ENCODE measurements at places on chromosomes 5 and 9.

GRCh38 chr5:134523543-134524271 is 1.8 kb upstream of the JADE2 start:
- DNase-seq: no peak

DNA sequence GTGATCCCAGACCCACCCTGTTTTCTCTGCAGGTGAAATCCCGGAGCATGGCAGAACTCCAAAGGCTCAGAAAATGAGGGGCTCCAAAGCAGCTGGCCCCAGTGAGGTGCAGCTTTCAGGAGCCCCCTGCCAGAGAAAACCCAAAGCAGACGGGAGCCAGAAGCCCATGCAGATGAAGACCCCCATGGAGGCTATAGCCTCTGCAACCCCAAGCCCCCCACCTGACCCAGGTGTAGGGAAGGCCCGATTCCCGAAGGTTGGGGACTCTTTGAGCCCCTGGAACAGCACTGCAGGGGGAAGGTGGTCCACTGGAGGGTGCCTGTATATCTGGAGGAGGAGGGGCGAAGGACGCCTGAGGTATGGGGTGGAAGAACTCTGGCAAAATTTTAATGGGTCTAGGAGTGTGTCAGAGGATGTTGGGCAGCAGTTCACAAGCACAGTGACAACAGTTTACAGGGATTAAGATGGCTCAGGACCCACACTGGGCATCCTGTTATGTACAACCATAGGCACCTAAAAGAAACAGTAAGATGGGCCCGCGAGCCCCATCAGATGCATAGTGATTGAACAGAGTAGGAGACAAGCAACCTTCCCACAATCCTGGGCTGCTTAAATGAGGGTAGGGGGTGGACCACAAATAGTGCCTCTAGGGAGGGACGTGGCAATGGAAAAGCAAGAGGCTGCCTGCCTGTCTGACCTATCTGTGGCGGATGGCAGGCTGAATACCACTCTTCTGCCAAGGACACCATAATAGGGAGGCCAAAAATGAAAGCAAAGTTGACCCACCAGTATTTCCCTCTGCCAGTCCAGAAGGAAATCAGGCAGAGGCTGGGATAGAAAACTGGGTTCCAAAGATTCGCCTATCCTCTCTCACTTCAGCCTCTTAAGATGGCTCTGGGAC is 16.4 kb upstream of the ANXA6 start:
- DNase-seq: no peak

DNA sequence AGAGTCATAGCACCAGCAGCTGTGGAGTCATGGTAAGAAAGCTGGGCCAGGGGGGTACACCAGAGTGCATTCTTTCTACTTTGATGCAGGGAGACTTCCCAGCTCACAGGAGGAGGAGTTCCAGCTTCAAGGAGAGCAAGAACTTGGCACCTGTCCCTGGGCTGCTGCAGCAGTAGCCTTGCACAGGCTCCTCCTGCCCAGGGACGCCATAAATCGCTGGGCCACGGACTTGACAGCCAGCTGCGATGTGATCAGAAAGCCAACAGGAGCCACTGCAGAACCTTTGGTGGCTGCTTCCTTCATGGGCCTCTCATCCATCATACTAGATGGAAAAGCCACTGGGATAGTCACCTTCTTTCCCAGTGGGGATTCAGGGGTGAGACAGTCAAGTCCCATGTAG is 234.7 kb downstream of the NMUR2 start:
- no peak for DNase-seq

DNA sequence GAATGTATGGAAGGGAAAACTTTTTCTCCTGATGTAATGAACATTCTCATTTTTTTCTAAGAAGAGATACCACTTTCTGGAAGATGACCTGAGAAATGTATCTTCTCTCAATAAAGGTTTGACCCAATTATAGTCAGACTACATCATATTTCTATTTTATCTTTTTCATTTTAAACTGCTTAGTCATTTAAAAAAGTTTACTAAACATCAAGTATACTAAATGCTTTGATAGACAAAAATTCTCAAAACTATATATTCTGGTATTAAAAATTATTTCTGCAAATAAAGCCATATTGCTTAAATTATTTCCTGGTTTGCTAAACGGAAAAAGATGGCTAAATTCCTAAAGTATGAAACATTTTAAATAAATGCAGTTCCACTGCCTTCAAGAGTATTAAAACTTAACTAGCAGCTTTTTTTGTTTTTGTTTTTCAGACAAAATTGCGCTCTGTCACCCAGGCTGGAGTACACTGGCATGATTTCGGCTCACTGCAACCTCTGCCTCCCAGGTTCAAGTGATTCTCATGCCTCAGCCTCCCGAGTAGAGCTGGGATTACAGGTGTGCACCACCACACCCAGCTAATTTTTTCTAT is 37.1 kb downstream of the FBXW11 start:
- no peak for DNase-seq

DNA sequence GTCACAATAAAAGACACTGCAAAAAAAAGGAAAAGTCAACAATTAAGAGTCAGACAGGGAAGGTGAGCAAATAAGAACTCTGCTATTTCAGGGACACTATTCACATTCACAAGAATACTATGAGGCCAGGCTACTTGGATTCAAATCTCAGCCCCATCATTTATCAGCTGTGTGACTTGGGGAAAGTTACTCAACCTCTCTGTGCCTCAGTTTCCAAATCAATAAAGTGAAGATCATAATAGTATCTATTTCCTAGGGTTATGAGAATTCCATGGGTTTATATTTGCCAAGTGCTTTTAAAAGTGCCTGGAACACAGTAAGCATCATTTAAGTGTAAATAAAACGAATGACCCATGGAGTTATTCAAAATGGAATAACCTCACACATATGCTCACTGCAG is 56.4 kb downstream of the ALDH7A1 start:
- DNase-seq: no peak

DNA sequence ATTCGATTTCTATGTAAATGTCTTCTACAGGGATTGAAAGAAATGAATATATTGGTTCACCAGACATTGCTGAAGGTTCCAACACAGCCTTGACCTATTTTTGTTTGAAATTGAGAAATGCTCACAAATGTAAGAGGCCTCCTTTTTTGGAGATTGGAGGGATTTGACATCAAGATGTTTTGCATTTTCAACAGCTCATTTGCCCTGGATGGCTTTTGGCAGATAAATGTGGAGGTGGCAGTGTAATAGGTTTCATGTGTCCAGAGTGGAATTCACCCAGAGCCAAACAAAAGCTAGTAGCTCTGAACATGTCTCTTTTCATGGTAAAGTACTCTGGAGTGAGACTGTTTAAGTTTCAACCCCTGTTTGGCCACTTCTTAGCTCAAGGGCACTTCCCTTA is 77.3 kb downstream of the PALM2AKAP2 start:
- no peak for DNase-seq

GRCh38 chr9:95197692-95198271 is 119.7 kb downstream of the FANCC start:
- no peak for DNase-seq

GRCh38 chr5:55406292-55406691 is 98.5 kb downstream of the MTREX start:
- no peak for DNase-seq

- no peak for DNase-seq
Measured at GRCh38 chr9:78958892-78959291, 612.9 kb upstream of the TLE4 start.

- DNase-seq: no peak
Measured at GRCh38 chr5:90337449-90338052, 72.0 kb downstream of the CETN3 start.

GRCh38 chr5:119395080-119395836 is 39.4 kb downstream of the TNFAIP8 start:
- DNase-seq: no peak

DNA sequence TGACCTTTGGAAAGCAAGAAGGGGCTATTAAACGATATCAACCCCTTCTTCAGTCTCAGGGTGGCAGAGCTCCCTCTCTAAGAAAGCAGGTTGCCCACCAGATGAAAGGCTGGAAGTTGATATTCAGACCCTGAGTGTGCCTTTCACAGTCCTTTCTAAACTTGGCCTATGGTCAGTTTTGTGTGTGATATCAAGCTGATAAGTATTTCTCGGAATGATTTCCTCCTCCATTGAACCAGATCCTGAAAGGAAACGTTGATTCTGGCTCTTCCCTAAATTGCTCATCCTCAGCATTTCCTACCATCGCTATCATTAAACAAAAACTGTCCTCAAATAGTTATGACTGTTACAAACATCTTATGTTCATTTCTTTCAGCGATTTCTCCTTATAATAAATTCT is 130.4 kb downstream of the CEMIP2 start:
- DNase-seq: no peak

DNA sequence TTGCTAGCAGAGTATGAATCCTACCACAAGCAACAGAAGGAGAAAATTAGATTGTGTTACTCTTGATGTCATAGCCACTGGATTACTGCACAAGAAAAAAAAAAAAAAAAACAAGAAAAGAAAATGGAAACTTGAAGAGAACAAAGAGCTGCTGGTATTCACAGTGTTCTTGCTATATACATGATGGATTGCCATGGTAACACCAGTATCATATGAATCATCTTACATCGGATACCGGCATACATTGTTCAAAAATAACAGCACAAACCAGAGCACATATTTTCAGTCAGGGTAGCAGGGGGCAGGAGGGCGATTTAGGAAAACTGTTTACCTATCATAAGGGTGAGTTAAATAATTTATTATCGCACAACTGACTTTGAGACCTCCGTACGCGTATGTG is 472.9 kb downstream of the PDE4D start:
- no peak for DNase-seq

Data from effector CD4-positive, alpha-beta T cell (primary cell).